ENCODE measurements at places on chromosomes 16 and 17.

DNA sequence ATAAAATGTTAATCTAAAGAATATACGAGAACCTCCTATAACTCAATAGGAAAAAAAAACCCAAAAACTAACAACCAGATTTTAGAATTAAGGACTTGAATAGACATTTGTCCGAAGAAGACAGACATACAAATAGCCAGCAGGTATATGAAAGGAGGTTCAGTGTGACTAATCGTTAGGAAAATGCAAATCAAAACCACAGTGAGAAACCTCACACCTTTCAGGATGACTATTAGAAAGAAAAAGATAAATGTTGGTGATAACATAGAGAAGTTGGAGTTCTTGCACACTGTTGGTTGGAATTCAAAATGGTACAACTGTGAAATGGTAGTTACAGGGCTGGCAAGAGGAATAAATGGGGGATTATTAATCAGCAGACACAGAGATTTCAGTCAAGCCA is 339.0 kb downstream of the TMEM114 start:
- DNase-seq = no peak

DNA sequence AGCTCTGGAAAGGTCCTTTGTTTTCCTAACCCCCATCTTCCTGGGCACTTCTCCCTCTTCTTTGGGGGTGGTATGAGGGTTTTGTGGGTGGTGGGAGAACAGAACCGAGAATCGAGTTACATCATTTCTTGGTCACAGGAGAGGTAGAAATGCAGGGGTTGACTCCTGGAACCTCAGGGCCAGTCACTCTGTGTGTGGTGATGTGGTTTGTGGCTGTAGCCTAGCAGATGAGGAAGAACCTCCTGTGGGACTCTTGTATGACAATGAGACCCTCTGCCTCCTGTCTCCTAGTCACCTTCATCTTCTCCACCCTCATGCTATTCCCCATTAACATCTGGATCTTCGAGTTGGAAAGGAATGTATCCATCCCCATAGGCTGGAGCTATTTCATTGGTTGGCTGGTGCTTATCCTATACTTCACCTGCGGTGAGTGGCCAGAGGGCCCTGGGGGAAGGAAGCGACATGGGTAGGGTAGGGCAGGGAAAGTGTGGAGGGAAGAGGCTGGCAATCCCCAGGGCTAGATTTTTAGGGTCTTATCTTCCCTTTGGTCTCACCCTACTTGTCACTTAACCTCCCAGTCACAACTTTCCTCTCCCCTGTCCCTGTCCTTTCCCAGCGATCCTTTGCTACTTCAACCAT is 5.5 kb downstream of the ODF4 start:
- DNase-seq = no peak

DNA sequence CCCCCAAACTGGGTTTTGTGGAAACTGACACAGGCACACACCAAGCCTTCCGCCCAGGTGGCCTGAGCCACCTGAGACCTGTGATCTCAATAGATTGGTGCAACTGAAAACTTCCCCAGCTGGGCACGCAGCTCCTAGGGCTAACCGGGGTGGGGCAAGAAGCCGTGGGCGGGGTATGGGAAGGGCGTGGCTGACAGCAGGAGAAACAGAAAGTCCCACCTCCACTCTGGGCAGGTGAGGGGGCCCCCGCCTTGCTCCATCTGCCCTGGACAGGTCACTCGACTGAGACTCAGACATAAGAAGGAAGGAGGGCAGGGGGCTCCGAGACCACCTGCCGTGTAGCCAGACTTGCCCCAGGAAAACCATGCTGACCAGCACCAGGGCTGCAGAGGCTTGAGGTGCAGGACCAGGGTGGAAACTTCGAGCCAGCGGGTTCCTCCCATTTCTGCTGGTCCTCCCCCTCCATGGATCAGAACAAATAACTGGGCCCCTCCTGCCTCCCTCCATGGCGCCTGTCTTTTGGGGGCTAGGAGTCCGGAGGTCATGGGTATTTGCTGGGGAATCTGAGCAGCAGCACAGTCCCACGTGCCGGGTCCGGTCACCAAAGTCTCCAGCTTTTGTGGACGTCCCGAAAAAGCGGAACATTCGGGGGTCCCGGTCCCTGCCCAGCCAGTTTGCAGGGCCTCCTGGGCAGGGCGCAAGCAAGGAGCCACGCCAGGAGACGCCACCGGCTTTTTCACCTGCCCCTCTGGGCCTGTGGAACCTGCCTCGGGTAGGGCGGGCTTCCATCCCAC is 1.3 kb downstream of the TIMP2 start:
- DNase-seq = peak; percentile 25

DNA sequence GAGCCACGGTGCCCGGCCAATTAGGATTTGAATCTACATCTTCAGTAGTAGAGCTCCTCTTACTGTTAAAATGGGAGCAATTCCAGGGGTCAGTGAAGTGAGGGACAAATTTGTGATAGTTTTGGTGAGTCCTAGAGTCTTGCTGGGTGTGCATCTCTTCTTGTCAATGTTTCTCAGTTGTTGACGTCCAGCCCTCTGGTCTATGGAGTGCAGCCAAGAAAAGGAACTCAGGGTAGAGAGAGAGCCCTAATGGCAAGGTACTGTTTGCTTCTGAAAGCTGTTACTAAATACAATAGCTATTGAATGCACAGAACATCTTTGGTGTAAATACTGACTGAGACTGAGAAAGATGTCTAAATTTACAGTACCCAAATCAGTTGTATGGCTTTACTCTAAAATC is 282.5 kb upstream of the SALL1 start:
- no peak for DNase-seq

GRCh38 chr17:27870345-27870744 is 22.8 kb downstream of the LYRM9 start:
- DNase-seq = no peak

All from myocyte (in vitro differentiated cells).